Stimulated activated memory B cell treated with anti-CD40 and anti-IgM and Interleukin-4, amounts not matched to agents 10 μg/mL and 1 μg/mL and 100 μg/mL, for 72 hours (primary cell): ENCODE measurements at places on chromosomes 12 and 14.

DNA sequence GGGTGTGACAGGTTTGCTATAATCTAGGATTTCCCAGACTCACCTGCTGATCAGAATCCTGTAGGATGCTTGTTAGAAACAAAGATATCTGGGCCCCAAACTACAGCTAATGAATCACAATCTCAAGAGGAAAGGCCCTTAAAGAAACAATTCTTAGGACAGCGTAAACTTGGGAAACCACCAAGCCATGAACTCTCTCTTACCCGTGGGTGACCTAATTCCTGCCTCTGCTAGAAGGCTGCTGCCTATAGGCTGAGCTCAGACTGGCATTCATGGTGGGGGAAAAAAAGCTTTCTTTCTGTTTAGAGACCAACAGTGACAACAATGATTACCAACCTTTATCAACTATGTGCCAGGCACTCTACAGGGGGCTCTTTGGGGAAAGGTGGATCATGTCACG is 213.9 kb upstream of the FKBP4 start:
- no peak for ATAC-seq

DNA sequence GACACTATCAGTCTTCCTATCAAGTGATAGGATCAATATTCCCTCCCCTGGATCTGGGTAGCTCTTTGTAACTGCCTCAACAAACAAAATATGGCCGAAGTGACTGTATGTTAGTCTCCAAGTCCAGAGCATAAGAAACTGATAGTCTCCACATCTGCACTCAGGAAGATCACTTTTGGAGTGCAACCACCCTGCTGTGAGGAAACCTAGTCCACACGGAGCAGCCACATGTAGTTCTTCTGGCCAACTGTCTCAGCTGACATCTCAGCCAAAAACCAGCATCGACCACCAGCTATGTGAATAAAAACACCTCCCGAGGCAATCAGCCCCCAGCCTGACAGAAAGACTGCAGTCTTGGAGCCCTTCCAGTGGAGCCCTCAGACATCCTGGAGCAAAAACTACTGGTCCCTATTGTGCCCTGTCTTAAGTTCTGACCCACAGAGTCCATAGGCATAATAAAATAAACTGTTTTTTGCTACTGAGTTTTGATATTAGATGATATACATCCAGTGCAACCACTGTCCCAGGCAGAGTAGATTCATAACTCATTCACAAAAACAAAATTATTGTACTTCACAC is 143.8 kb downstream of the MED13L start:
- no peak for ATAC-seq

GRCh38 chr14:96139879-96140278 is 64.8 kb upstream of the BDKRB2 start:
- ATAC-seq: no peak

DNA sequence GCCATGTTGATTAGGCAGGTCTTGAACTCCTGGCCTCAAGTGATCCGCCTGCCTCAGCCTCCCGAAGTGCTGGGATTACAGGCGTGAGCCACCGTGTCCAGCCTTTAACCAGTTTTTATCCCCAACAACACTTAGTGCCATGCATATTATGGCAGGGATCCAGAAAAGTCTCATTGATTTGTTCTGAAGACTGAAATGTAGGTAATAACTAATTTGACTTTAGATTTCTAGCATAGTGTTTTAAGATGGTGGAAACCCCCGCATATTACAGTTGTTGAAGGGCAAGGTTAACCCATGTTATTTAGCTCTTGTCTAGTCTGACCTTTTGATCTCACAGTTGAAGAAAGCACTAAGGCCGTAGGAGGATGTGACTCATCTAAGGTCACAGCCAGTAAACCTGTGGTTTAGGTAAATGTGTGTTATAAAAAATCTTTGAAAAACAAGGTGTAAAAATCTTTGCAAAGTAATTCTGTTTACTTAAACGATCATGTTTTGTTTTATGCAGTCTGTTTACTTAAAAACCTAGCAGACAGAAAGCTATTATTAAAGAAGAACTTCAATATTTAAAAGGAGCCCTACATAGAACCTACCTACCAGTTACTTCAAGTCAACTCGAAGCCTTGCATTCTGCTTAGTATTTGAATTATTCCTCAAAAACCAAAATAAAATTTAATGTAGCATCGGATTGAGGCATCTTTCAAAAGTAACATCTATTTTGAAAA is 24.8 kb downstream of the BICDL1 start:
- peak; percentile 80 for ATAC-seq

- no peak for ATAC-seq
Observed at GRCh38 chr12:121791671-121792551, 1.6 kb downstream of the RHOF start.

DNA sequence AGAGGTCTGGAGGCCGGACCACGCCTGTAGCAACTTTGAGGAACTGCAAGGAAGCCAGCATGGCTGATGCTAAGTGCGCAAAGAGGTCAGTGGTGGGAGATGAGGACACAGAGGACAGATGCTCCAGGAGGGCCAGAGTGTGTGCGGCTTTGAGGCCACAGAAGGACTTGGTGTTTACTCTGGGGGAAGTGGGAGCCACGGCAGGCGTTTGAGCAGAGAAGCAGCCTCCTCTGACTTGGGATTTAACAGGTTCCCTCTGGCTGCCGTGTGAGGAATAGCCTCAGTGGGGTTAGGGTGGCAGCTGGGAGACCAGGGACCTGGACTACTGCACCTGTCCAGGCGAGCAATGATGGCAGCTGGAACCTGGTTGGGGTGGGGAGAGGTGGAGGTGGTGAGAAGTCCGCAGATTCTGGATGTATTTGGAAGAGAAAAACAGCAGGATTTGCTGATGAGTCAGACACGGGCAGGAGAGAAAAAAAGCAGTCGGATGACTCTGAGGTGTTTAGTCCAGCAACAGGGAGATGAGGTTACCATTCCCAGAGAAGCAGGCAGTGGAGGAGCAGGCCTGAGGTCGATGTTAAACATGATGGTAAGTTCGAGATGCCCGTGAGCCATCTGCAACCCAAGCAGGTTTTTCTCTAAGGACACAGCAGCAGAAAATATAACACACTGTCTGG is 143.5 kb downstream of the SCARB1 start:
- no peak for ATAC-seq

DNA sequence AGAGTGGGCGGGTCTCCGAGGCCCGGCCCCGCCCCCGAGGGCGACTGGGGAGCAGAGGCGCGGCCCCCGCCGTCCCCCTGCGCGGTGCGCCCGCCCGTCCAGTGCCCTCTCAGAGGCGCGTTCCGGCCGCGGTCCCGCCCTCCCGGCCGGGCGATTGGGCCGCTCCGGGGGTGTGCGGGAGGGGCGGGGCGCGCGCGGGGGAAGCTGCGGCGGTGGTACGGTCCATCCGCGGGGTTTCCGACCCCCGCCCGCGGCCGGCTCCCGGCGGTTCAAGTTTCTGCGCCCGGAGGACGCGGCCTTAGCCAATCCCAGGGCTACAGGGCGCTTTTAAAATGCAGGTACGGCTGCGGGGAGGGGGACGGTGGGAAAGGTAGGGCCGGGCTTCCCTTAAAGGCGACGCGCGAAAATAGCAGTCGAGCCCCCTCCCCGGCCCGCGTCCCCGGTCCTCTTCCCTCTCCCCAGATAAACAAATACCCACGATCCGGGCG is 315 bp upstream of the CCDC85C start:
- peak; percentile 96 for ATAC-seq

- peak; percentile 75 for ATAC-seq
Observed at GRCh38 chr12:106249411-106250135, 1.8 kb upstream of the CKAP4 start.

GRCh38 chr12:7503686-7504415 is at the start of gene CD163:
CD163 (minus strand) TSS chr12:7503777; CDS start chr12:7503690, 87 bp downstream.
- ATAC-seq: no peak
